Small intestine (tissue), 16 donors: ENCODE measurements at places on chromosomes 6 and 20.

GRCh38 chr6:135813401-135813800 is 38.1 kb upstream of the PDE7B start:
- DNase-seq, result no peak

DNA sequence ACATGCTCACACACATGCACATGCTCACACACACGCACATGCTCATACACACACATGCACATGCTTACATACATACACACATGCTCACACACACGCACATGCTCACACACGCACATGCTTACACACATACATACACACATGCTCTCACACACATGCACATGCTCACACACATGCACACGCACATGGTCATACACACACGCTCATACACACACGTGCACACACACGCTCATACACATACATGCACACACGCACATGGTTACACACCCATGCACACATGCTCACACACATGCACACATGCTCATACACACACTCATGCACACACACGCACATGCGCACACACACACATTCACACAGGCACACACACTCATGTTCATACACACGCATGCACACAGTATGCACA is 20.8 kb upstream of the RPS6KA2 start:
- DNase-seq, result no peak

GRCh38 chr6:146352163-146352562 is 191.5 kb upstream of the RAB32 start:
- no peak for DNase-seq

DNA sequence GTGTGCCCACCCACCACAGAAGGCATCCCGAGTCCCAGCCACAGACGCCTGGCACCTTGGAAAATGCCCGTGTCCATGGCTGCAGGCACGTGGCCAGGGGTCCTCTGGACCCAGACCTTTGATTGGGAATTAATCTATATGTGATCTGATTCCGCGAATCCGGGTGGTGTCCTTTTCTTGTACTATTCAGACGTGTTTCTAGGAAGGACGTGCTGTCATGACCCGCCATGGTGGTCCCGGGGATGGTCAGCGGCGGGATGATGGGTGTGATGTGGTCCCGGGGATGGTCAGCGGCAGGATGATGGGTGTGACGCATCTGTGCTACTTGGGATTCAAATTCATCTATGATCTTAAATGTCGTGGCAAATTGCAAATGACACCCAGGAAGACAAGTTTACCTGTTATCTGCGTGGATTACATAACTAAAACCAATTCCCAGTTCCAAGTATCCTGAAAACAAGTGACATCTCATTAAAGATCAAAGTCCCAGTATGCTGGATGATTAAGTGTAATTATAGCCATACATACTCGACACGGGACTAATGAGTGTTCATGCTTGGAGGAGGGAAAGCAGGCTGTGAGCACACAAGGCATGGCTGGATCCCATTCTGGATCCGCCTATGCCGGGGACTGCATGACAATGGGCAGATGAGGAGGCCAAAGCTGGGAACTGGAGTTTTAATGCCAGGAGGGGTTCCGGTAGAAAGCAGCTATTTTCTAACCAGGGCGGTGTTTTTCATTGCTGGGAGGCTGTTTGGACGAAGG is 256.5 kb downstream of the TAF4 start:
- peak; percentile 57 for DNase-seq

DNA sequence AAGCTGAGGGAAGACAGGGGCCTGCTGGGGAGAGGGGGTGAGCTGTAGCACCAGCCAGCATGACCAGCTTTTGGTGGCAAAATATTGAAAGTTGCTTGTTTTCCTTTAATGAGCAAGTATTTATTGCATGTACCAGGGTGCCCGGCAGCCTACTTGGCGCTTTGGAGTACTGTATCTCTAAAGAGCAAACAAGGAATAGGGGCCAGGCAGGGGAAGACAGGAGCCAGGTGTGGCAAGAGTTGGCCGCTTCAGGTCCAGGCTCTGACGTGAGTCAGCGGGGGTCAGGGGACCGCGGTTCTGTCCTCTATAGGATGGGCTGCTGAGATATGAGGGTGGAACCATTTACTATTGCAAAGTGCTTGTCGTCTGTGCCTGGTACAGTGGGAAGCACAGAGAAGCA is 63.1 kb downstream of the PSMG4 start:
- no peak for DNase-seq

GRCh38 chr6:150652848-150653613 is 53.3 kb downstream of the PLEKHG1 start:
- no peak for DNase-seq

- DNase-seq, result no peak
Measured at GRCh38 chr20:21496452-21496851, 17.4 kb downstream of the NKX2-2 start.
